Dorsolateral prefrontal cortex (tissue), 122 donors: ENCODE measurements at places on chromosomes 13 and 19. TPM values are rescaled to one million over a fixed set of nuclear protein-coding genes. Genes with fewer than 3 reads are reported as not detected.

KLK8 gene
- not detected for total RNA-seq

PRODH2 gene
- total RNA-seq: 1.0 TPM

KASH5 gene
- not detected for total RNA-seq

COX7A1 gene
- 114 TPM for total RNA-seq

SIGLEC12 gene
- not detected for total RNA-seq

DNA sequence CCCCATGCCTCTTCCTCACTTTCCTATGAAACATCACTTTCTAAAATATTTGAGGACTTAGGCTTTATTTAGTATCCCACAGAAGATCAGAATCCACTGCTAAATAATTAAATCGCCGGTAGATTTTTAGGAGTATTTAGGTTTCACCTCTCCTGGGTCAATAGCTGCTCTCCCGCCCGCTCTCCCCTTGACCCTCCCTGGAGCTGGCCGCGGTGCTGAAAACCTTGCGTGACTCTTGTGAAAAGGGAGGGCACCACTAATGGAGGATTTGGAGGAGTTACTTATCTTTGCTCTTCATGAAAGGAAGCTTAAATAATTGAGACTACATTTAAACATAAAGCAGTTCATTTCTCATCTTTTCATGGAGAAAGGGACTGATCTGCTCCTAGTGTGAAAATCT lies 14.1 kb downstream of the POU4F1 start:
- no peak for DNase-seq

DNA sequence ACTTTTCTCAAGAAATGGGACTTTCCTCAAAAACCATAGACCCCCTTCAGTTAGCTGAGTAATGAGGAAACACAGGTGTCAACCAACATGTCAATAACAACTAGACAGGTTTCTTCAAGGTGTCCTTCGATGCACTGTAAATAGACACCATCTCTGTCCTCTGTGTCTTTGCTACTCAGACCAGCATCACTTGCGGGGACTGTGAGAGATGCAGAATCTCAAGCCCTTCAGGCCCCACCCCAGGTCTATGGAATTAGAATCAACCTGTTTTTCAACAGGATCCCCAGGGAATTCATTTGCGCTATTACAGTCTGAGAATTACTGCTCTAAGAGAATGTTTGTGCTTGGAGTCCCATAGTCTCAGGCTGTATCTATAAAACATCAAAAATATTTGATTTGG lies 469.9 kb downstream of the COG6 start:
- no peak for DNase-seq

DNA sequence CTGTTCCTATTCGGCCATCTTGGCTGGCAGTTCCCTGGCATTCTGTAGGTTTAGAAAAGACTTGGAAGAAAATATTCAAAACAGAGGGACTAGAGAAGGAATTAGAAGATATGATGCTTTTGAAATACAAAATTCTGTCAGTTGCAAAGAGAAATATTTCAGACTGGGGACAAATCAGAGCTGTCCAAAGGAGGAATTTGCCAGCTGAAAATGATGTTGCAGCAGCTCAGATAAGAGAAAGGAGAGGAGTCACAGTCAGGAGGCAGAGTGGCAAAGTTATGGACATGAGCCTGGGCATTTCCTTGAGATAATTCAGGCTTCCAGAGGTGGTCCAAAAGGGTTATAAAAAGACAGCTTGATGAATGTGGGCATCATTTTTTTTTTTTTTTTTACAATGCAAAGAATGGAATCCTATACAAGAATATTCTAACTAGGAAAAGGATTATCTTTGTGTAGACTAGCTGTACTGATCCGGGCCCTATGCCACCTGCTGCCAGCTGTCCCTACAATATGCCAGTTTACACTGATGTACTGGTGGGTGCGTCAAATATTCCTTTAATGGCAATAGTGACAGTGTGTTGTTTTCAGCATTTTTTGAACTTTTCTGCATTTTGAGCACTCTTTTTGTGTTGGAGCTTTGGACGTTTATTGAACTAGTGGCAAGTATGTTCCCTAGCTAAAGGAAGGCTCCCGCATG lies 31.8 kb upstream of the CBY2 start:
- no peak for DNase-seq

GRCh38 chr13:71712988-71713653 lies 153.9 kb downstream of the DACH1 start:
- DNase-seq: no peak

DNA sequence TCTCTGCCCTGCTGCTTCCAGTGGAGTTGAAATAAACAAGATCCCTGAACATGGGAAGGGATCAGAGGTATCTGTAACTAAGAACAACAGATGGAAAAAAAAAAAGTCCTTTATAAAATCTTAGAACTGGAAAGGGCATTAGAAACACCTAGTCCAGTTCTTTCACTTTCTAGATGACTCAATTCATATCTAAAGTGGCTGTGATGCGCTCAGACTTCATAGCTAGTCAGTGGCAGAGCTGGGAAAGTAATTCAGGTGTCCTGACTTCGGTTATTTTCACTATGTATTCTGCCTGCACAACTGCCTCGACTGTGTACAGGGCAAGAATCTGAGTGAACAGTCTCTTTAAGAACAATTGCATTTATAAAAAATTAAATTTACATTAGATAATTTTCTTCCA lies 151.8 kb upstream of the TMTC4 start:
- no peak for DNase-seq

DNA sequence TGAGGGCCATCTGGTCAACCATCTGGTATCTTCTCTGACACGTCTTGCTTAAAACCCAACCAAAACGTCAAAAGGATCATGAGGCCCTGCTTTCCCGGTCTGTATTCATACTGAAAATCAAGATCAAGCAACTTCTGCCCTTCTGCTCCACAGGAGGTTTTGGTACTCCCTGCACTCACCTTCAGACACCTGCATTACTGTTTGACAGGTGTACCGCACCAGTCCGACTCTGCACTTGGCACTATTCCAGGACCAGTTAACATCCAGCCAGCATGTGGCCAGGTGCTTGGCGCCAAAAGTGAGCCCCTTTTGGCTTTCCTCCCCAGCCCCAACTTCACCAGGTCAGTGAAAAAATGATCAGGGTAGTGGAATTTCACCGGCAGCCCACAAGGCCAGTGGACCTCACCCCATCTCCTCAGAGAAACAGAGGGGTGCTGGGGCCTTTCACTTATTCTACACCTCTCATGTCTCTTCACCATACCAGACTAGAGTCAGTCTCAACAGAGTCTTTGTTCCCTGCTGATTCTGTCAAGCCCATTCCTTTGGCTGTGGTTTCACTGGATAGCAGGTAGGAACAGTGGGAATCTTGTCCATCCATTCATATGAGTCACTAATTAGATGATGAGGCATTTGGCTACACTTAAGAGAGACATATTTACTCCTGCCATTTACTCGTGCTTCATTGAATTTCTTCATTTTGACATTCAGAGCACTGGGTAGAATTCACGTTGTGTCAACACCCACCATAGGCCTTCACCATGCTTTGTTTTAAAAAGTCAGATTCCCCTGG lies 85.3 kb downstream of the ZNF726 start:
- no peak for DNase-seq

GRCh38 chr13:50701469-50701868 lies 142.0 kb downstream of the DLEU7 start:
- no peak for DNase-seq

DNA sequence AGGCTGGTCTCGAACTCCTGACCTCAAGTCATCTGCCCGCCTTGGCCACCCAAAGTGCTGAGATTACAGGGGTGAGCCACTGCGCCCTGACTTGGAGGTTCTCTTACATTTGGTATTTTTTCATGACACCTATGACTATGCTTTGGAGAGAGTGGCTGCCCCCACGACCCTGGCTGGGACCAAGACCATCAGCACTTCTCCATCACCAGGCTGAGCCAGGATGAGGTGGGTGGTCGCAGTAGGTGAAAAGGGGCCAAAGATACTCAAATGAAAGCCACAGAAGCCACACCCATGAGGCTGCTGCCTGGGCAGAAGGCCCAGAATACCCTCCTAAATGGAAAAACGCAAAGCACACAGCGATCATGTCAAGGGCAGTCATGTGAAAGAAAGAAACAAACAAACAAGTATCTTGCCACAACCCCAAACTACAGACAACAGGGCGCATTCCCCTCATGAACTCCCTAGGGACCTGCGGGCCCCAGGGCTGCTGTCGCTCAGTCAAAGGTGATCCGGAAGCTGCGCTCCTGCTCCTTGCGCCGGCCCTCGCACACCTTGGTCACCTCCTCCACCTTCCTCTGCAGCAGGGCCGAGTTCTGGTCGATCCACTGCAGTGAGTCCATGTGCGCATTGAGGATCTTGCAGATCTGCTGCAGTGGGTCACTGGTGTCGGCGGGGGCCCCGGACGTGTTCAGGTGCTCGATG lies 11.2 kb upstream of the IL4I1 start:
- DNase-seq: no peak

DNA sequence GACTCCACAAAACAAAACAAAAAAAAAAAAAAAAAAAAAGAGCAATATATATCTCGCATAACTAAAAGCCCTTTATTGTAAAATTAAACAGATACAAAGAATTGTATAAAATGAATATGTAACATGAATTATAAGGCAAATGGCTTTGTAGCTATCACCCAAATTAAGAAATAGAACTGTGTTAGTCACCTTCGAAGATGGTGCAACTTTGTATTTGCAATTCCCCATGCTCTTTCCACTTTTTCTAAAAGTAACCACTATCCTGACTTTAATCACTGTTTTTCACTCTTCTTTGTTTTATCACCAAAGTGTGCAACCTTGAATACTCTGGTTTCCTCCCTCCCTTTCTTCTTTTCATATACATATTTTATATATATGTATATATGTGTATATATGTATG lies 57.1 kb upstream of the HTR2A start:
- no peak for DNase-seq
